AG10803 (cell line): ENCODE measurements at places on chromosomes 16 and 17.

DNA sequence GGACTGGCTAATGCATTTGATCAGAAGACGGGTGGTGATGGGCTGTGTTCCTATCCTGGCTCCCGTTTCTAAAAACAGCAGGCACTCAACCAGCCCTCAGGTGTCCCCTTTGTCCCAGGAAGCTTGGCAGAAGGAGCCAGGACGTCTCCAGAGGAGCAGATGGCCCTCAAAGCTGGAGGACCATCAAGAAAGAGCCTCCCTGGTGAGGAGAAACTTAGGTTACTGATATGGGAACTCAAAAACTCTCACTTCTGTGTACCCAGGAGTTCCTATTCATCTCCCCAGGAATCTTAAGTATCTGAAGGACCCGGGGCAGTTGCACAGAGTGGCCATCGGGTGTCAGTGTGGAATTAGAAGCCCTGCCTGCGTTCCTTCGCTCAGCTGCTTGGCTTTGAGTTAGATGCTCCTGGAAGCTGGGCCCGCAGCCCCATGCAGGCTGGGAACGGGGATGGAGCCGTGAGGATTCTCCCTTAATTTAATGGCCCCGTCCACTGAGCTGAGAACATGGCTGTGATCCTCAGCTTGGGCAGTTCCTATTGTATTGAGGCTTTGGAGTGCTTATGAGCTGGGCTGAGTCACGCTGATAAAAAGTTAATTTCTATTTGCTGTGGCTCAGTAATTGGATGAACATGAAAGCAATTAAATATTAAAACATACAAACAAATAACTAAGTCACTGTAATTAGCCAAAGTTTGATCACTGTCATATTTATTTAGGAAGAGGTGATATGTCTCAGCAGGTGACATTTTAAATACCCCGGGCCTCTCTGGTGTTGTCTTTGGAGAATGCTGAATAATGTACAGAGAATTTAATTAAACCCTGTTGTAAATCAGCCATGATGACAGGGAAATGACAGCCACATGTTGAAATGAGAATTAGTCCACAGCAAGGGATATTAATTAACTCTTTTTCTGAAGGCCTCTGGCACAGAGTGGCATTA lies 402.1 kb downstream of the SEC14L1 start:
- DNase-seq, result peak; percentile 83

GRCh38 chr17:17703140-17703919 lies 22.1 kb downstream of the RAI1 start:
- DNase-seq, result no peak

- DNase-seq, result no peak
These were observed 544.8 kb upstream of the EEF2KMT start for GRCh38 chr16:5642436-5642835.

GRCh38 chr17:78381601-78382232 lies 3.3 kb downstream of the PGS1 start:
- peak; percentile 54 for DNase-seq

DNA sequence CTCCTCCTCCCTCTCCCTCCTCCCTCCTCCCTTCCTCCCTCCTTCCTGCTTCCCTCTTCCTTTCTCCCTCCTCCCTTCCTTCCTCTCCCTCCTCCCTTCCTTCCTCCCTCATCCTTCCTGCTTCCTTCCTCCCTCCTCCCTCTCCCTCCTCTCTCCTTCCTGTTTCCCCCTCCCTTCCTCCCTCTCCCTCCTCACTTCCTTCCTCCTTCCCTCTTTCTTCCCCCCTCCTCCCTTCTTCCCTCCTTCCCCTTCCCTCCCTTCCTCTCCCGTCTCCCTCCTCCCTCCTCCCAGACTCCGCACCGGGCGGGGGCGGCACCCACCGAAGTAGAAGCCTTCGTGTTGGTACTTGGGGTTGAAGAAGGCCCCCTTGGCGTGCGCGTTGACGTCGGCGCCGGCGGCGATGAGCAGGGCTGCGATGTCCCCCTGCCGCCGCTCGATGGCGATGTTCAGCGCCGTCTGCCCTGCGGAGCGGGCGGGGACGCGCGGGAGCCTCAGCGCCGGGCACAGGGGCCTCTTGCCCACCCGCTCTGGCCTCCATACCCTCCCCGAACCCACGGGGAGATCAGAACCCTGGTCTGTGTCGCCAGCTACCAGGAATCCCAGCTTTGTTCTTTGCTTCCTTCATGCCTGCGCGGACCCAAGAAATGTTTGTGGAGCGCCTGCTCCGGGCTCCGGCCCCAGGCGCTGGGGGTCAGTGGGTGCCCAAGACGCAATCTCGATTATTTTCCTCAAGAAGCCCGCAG lies 22.2 kb downstream of the TRPV3 start:
- peak; percentile 80 for DNase-seq
